GM12891 (cell line): ENCODE measurements at places on chromosomes 4 and X.

DNA sequence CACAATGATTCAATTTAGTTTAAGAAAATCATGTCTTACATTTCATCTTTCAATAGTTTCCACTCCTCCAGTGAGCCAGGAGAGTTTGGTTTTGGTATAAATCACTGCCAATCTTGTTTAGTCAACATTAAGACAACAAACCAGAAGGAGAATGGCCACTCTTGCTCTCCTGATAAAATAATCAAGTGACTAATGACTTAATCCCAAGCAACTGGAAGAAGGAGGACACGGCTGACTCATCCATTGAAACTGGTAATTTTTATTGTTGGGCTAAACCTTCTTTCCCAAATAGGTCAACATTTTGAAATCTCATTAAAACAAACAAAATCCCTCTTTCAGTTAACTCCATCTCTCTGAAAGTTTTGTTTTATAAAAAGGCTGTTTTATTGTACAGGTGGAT lies 230.2 kb downstream of the CLCN4 start:
- DNase-seq, result no peak

DNA sequence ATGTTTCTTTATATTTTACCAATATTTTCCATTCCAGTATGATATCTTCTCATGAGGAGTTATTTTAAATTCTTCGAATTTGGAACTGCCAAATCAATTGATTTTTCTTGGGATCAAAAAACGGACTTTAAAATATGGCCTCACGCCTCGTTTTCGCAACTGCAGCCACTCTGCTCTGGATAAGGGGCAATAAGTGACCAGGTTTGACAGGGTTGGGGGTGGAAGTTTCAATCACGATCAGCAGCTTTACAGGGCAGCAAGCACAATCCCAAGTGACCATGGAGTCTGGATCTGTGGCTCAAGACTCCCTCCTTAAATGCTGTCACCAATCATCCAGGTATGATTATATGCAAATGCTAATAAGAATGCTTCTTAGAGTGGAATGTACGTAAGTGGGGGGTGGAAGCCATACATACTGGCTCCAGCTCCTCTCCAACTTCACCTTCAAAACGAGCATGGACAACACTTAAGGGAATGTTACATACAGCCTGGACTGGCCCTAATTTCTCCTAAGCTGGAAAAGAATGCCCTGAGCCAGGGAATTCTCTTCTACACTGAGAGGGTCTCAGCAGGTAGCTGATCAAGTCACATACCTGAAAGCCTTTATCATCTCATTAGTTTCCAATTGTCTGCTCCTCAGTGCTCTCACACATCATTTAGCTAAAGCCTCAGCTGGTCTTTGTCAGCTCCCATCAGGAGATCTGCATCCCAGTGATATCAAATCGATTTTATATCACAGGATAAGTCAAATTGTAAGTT lies 176.9 kb upstream of the DCAF8L1 start:
- no peak for DNase-seq

- DNase-seq, result no peak
Measured at GRCh38 chr4:153804722-153805121, 15.8 kb upstream of the SFRP2 start.

GRCh38 chr4:122914938-122915337 lies 7.5 kb downstream of the NUDT6 start:
- no peak for DNase-seq

- DNase-seq, result no peak
Measured at GRCh38 chr4:156312261-156312847, 358.7 kb upstream of the CTSO start.

GRCh38 chr4:132269303-132269990 lies 879.6 kb upstream of the PCDH10 start:
- no peak for DNase-seq

GRCh38 chrX:68978255-68978654 lies 149.4 kb downstream of the EFNB1 start:
- no peak for DNase-seq

GRCh38 chr4:183876268-183876934 lies 28.7 kb upstream of the STOX2 start:
- no peak for DNase-seq

DNA sequence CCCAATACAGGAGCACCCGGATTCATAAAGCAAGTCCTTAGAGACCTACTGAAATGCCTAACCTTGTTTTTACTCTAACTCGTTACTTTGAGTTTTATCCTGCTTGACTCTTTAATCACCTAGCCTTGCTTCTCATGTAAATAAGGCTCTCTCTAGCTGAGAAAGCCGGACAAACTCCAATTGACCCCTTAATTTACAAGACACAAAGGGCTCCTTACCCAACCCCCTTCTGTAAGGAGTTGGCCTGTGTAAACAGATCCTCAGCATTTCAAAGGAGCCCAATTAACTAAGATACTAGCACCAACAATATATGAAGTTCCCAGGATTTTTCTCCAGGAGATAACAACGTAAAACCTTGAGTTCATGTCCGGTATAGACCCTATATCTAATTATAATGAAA lies 61.7 kb downstream of the CT47B1 start:
- no peak for DNase-seq

GRCh38 chr4:152100379-152101201 lies 339.8 kb upstream of the GATB start:
- peak; percentile 29 for DNase-seq

- DNase-seq, result no peak
Measured at GRCh38 chrX:154026136-154027021, 6.7 kb upstream of the IRAK1 start.

- no peak for DNase-seq
Measured at GRCh38 chr4:151744614-151745013, 16.2 kb downstream of the GATB start.

- DNase-seq, result no peak
Measured at GRCh38 chrX:75638332-75638731, 115.5 kb upstream of the ZDHHC15 start.

- DNase-seq, result no peak
Measured at GRCh38 chr4:118983831-118984230, 95.2 kb downstream of the SYNPO2 start.

- DNase-seq, result no peak
Measured at GRCh38 chrX:109841257-109841656, 108.2 kb upstream of the ACSL4 start.

DNA sequence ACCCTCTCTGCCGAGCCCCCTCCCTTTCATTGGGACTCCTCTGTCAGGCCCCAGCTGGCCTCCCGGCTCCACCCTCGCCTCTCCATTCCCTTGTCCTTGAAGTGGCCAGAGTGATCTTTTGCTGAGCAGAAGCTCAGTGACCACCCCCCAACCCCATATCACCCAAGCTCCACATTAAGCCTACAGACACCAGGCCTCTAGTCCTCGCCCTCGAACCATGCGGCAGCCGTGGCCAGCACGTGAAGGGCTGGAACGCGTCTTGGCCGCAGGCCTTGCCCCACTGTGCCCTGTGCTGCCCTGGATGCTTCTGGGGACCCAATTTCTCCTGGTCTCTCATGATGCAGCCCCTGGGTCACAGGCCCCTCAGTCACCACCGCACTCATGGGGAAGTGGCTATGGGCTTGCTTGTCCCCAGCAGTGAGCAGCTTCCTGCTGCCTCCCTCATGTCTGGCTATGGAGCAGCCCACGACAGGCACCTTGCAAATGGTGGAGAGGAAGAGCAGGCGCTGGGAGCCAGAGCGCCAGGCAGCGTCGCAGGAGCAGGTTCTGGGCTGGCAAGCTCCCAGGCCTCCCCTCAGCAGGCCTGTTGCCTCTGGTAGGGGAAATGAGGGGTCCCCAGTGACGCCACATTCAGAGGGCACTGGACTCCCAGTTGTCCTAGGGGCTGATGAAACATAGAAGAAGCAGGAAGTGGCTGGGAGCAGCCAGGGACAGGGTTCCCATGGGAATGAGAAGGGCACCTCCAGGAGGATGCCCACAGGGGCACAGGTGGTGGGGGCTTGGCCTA lies 757 bp upstream of the SRPK3 start:
- no peak for DNase-seq

- no peak for DNase-seq
Measured at GRCh38 chr4:175308236-175308635, 390.1 kb downstream of the ADAM29 start.

GRCh38 chr4:185479507-185479971 lies 8.0 kb upstream of the CCDC110 start:
- peak; percentile 36 for DNase-seq

DNA sequence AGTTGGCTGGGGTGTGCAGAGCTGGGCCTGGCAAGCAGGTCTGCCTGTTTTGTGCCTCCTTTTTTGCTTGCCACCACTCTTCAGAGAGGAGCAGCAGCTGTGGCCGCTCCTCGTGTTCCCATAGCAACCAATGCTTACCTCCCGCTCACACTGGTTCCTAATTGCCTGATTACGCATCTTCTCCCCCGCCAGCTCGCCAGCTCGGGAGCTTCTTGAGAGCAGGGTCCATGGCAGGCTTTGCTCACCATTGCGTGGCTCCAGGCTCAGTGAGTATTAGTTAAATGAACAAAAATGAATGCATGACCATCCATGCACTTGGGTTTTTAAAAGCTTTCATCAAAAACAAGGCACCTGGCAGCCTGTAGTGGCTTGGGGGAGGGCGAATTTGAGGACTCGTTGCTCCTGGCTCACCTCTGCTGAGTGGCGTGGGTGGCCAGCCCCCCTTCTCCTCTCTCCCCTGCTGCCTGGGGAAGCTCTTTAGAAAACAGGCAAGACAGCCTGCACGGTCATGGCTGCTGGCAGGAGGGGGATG lies 14.2 kb upstream of the PJA1 start:
- no peak for DNase-seq

GRCh38 chr4:6495296-6495590 lies 22.8 kb upstream of the PPP2R2C start:
- no peak for DNase-seq

GRCh38 chr4:185263419-185263818 lies 54.0 kb downstream of the SNX25 start:
- no peak for DNase-seq

- DNase-seq, result no peak
Measured at GRCh38 chr4:67638136-67638535, 62.8 kb downstream of the UBA6 start.

GRCh38 chrX:1139185-1139500 lies 73.3 kb downstream of the CRLF2 start:
- DNase-seq, result no peak

GRCh38 chrX:16186380-16187007 lies 19.2 kb downstream of the MAGEB17 start:
- no peak for DNase-seq

- DNase-seq, result no peak
Measured at GRCh38 chr4:99861120-99861905, 32.9 kb downstream of the LAMTOR3 start.

- no peak for DNase-seq
Measured at GRCh38 chr4:143407474-143407873, 70.8 kb downstream of the GAB1 start.

- DNase-seq, result no peak
Measured at GRCh38 chrX:74449322-74449936, 28.1 kb downstream of the SLC16A2 start.

- no peak for DNase-seq
Measured at GRCh38 chr4:105652286-105652888, 56.1 kb downstream of the INTS12 start.

DNA sequence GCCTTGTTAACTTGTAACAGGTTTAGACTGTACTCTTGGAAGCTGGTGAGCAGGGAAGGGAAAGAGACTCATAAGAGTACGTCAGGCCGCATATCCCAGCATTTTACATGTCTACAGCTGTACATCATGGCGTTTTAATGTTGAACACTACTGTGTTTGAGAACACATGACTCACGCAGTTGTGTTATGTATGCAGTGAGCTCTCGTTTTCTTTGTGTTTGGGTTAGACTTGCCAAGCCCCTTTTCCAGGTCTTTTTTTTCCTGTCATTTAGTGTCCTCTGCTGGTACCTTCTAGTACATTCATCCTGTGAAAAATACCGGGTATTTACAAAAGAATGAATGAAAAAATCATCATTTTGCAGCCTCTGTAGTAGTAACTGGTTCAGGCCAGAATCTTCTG lies 35.3 kb downstream of the SMS start:
- no peak for DNase-seq

DNA sequence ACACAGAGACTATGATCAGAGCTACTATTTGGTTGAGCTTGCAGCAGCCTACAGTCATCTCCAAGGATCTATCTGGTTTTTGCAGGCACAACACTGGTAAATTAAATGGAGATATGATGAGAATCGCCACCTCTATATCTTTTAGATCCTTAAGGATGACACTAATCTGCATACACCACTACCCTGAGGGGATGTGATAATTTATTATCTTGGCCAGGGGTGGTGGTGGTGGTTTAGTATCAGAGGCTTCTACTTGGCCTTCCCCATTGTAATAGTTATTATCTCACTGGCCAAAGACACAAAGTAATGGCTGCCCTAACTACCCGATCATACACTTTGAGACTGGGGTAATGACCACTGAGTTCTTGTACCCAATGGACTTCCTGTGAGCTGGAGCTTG lies 21.2 kb downstream of the CCDC160 start:
- no peak for DNase-seq

- no peak for DNase-seq
Measured at GRCh38 chr4:61555789-61556188, 355.7 kb downstream of the ADGRL3 start.

DNA sequence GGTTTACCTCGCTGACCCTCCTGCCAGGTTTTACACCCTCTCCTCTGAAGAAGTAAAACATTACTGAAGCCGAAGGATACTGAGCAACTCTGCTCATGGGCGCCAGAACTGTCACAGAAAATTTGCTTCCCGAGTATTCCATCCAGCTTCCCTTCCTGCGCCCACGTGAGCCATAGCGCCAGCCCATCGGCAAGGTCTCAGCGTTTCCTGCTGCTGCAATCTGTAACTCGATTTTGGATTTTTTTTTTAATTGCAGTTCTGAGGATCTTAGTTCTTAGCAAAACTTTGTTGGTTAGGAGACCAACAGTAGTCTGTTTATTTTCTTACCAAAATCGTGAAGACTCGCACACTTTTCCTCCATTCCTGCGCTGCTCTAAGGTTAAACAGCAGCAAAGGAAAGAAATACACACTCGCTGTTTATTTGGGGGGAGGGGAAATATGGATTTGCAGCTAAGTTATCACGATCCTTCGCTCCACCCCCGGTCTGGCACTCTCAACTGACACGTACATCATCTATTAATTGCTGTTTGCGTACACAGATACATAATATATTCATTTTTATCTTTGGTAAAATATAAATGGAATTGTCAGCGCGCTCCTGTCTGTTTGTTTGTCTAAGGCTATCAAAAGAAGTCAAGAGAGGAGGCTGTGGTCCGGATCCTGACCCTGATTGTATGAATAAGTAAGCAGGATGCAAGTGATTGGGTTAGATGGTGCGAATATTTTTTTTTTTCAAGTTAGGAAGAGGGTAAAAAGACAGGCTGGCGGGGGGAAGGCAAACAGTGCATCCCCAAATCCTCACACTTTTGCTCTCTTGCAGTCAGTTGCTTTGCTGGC lies at the start of gene TLL1:
Gene TLL1, plus strand, starts transcription at position 777 of the 837 bp plus-strand sequence. CDS start 668 bp downstream, outside the sequence.
- DNase-seq, result no peak

DNA sequence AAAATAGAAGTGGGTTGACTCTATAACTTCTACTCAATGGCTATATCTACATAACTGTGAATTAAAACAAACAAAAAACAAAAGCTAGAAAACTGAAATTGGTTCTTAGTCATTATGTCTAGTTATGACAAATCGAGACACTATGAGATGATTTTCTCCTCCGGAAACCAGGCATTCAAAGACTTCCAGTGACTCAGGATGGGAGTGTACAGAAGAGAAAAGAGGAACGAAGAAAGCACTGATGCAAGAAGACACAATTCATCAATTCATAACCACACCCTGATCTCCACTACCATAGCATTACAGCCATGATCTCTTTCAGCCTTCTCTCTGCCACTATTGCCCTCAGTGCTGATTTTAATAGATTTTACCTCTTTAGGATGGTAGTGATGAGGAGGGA lies 253.6 kb downstream of the CBLL2 start:
- peak; percentile 0 for DNase-seq
